ENCODE measurements at places on chromosomes 5 and 9.

- no peak for DNase-seq
Observed at GRCh38 chr5:166963596-166963995, 1327.8 kb upstream of the WWC1 start.

GRCh38 chr5:61440086-61440485 is 108.0 kb downstream of the ZSWIM6 start:
- no peak for DNase-seq

- no peak for DNase-seq
Observed at GRCh38 chr5:56848206-56848605, 32.9 kb downstream of the MAP3K1 start.

DNA sequence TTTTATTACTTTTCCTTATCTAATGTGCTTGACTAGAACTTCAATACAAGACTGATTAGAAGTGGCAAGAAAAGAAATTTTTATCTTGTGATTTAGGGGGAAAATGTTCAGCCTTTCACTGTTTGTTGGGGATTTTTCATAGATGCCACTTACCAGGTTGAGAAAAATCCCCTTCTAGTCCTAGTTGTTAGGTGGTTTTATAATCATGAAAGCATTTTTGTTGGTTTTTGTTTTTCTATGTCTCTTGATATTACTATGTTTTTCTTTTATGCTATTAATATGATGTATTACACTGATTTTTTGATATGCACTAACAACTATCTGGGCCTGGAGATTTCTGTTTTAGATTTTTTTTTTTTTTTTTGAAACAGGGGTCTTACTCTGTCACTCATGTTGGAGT is 134.0 kb downstream of the PARP8 start:
- DNase-seq, result no peak

DNA sequence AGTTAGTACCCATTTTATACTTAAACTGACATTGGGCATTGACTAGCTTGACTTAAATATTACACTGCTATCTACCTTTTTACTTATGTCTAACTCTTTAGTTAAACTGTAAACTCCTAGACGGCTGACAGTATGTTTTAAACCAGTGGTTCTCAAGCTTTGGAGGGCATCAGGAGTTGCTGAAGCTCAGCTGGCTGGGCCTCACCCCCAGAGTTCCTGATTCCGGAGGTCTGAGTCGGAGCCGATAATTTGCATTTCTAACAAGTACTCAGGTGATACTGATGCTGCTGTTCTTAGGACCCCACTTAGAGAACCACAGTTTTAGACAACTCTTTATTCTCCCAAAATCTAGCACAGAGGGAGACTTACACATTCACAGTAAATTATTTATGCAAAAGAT is 63.3 kb upstream of the PCA3 start:
- no peak for DNase-seq

DNA sequence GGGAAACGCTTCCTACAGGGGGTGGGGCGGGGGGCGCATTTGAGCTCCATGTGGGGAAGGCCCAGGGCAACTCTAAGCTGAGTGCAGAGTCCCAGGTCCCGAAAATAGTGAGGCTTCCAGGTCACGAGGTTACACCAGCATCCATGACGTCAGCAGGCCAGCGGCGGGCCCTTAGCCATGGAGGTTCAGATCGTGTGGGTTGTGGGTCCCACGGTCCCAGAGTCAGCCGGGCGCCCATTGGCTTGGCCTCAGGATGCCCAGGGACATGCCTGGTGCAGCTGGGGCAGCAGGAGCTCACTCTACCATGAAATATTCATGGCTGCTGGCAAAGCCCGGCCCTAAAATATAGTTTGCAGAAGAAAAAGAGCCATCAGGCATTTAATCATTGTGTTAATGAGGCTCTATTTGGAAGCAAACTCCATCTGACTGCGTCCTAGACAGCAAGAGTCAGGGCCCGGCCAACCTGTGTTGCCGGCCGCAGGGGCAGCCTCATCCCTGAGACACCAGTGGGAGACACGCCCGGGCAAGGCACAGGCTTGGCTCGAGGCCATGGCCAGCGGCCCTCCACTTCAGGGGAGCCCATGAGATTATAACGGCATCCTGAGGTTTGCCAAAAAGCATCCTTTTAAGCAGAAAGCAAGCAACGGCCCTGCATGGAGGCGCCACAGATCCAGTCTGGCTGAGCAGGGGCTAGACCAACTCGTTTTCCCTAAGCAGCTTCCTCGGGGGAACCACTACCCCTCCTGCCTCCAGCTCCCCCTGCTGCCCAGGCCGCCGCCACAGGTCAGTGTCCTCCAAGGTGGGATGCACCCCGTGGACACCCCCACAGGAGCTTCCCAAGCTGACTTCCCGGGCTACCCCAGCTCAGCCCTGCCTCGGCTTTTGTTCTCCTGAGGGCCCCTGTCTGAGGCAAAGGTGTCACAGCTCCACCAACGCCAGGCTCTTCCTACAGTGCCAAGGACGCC is 108.9 kb upstream of the PPP1R26 start:
- no peak for DNase-seq

DNA sequence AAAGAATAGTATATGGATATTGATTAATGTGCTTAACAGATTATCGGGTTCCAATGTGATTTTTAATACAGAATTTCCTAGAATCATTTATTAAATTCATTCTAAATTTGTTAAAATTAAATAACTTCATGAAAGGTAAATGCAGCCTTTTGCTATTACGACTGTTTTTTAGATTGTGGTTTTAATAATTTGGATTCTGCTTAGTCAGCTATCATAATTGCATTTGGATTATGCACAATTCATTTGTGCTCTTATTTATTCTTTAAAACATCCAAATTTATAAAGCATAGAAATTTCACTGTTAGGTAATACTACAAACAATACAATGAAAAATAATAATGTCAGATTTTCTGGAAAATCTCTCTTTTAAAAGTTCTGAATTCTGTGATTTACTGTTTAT is 1598.5 kb downstream of the EFNA5 start:
- DNase-seq, result no peak

DNA sequence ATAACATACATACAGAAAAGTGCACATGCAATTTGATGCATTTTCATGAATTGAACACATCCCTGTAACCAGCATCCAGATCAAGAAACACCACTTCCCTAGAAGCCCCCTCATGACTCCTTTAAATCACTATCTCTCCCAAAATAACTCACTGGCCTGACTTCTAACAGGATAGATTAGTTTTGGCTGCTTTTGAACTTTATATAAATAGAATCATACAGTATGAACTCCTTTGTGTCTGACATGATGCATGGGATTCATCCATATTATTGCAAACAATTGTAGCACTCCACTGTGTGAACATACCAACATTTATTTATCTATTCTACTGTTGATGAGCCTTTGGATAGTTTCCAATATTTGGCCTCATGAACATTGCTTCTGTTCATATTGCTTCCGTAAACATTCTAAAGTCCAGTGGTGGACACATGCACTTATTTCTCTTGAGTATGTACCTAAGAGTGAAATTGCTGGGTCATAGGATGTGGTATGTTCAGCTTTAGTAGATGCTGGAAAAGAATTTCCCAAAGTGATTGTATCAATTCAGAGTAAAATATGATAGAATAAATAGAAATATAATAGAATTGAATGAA is 148.7 kb upstream of the GDNF start:
- DNase-seq, result no peak

- DNase-seq, result no peak
Observed at GRCh38 chr9:37187292-37187691, 66.9 kb downstream of the ZCCHC7 start.

- DNase-seq, result no peak
Observed at GRCh38 chr5:132259069-132259851, 1.8 kb downstream of the PDLIM4 start.

DNA sequence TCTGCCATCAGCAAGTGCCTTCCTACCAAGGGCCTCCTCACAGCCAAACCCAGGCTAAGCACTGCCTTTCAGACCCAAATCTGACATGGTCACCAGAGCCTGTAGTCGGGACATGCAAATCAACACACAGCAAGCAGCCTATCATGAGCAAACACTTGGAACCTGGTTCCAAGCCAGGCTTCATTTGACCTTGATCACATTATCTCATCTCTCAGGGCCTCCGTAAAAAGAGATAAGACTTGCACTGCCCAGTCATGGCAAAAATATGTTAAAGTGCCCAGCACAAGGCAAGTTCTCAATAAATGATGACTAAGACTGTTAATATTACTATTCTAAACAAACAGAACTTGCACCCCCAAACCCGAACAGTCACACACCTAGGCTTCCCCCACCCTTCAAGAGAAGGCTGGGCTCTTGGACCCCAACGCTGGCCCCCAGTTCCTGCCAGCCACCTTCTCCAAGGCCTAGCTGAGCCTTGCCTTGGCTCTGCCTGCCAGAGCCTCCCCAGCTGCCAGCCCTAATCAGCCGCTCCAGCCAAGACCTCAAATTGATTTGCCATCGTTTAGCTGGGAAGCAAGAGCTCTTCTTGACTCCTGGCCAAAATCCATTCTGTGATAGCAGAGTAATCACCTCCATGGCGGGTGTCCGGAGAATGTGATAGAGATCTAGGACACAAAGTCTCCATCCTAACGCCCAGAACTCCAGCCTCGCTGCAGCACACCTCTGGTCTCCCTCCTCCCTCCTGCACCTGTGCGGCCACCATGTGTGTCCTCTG is 18.7 kb downstream of the CPLX2 start:
- DNase-seq, result no peak

DNA sequence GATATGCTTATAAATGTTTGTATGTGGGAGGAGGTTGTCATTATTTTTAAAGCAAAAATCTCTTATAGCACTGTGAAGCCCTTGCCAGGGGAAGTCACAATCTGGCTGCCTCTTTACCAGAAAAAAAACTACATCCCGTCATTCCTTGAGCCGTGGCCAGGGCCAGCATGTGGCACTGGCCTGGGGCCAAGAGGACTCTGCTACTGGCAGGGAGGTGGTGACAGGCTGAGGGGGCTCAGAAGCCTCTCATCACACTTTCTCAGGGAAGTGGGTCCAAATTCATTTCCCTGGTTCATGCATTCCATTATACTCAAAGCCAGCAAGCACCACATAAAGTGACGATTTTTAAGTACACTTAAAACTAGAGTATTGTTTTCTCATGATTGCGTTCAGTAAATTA is 457.3 kb downstream of the ZNF608 start:
- no peak for DNase-seq
